ENCODE measurements at places on chromosomes 4 and X.
A peak's percentile ranks its signal among the peaks of the same experiment; 100 is the strongest.

- no peak for DNase-seq
- H3K27ac ChIP-seq = no peak overlapping the region
- H3K36me3 ChIP-seq = no peaks in the 10 kb centered on the region
- no peak overlapping the region for H3K4me3 ChIP-seq
- peaks cover 6% of the 10 kb centered on the region for H3K4me1 ChIP-seq
Measured at GRCh38 chr4:53120778-53121177, 245.1 kb downstream of the SCFD2 start.

DNA sequence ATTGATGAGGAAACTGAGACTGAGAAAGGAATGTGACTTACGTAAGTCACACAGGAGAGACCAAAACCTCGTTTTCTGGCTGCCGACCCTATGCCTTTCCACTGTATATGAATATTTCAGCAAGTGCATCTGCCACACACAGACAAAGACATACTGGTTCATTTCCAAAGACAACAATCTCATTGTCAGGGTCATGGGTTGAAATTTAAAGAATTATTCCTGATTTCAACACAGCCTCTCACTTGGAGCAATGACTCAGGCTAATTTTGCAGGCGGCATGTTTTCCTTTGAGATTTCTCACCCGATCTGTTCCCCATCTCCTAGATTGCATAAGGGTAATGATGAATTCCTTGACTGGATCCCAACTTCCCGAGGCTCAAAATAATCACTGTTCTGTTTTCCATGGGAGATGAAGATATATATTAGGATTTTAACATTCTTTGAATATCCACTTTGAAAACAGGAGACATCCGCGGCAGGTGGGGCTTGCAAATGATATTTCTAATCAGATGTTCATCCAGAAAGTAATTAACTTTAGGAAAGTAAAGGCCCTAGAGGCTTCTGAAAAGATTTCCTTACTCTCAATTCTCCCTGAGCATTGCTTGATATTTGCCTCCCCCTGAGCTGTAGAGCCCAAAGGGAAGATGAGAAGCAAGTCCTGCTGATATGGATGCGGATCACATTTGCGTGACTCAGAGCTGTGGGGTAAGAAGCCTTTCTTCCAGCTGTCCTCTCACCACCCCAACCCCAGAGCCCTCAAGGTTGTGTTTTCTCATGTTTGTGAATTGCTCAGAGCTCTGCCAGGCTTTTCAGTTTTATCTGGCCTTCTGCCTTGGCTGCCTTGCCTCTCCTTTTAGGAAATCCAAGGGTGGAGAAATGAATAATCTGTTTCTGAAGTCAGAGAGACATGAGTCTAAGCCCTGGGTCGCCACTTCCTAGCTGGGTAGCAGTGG, 361.1 kb upstream of the BOD1L1 start:
- H3K36me3 ChIP-seq = no peaks in the 10 kb centered on the region
- H3K27ac ChIP-seq = no peak overlapping the region
- DNase-seq = no peak
- no peaks in the 10 kb centered on the region for H3K4me1 ChIP-seq
- H3K27me3 ChIP-seq = no peaks in the 10 kb centered on the region
- no peak overlapping the region for H3K4me3 ChIP-seq

GRCh38 chr4:80153874-80154544, 43.3 kb upstream of the PRDM8 start:
- H3K36me3 ChIP-seq = no peaks in the 10 kb centered on the region
- peaks cover 3% of the 10 kb centered on the region for H3K27me3 ChIP-seq
- H3K4me3 ChIP-seq = peak overlapping the region; percentile 59

- H3K27ac ChIP-seq = no peak overlapping the region
- no peak overlapping the region for H3K4me3 ChIP-seq
- H3K27me3 ChIP-seq = peaks cover 2% of the 10 kb centered on the region
- no peaks in the 10 kb centered on the region for H3K4me1 ChIP-seq
Measured at GRCh38 chrX:18173494-18174180, 47.0 kb downstream of the BEND2 start.

GRCh38 chr4:26468283-26468949, 21.9 kb downstream of the CCKAR start:
- no peak overlapping the region for H3K4me3 ChIP-seq
- no peak overlapping the region for H3K27ac ChIP-seq
- H3K36me3 ChIP-seq = no peaks in the 10 kb centered on the region
- H3K27me3 ChIP-seq = peaks cover 12% of the 10 kb centered on the region
- DNase-seq = no peak
- H3K4me1 ChIP-seq = no peaks in the 10 kb centered on the region

DNA sequence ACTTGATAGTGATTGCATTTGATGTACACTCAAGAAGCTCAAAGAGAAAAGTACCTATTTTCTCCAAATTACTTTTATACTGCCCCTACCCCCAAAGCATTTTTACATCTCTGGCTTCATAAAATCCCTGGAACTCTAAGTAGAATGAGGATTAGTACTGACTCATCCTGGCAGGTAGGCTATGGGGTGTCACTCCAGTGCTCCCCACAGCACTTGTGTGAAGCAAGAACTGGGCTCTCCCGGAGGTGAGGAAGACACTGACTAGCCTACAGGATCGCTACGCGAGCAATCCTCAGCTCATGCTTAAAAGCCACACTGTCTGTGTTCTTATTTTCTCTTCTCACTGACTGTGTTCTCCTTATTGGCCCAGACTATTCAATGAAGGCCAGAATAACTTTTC, 90.4 kb upstream of the NDP start:
- peaks cover 8% of the 10 kb centered on the region for H3K27me3 ChIP-seq
- H3K4me1 ChIP-seq = no peaks in the 10 kb centered on the region
- H3K27ac ChIP-seq = no peak overlapping the region
- no peaks in the 10 kb centered on the region for H3K36me3 ChIP-seq
- no peak overlapping the region for H3K4me3 ChIP-seq

DNA sequence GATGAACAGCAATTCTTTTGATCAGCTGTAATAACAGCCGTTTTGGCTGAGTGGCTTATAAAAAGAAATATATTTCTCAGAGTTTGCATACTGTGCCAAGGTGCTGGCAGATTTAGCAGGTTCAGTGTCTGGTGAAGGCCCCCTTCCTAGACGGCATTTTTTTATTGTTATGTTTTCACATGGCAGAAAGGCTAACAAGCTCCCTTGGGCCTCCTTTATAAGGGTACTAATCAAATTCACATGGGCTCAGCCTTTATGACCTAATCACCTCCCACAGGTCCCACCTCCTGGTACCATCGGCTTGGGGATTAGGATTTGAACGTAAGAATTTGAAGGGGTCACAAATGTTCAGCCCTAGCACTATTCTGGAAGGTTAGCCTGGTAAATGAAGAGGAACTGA, 431.9 kb downstream of the SPOCK3 start:
- no peaks in the 10 kb centered on the region for H3K4me1 ChIP-seq
- no peaks in the 10 kb centered on the region for H3K27me3 ChIP-seq
- H3K4me3 ChIP-seq = no peak overlapping the region
- no peak overlapping the region for H3K27ac ChIP-seq
- no peaks in the 10 kb centered on the region for H3K36me3 ChIP-seq
- no peak for DNase-seq

GRCh38 chr4:127370604-127371003, 262.2 kb upstream of the INTU start:
- no peak overlapping the region for H3K4me3 ChIP-seq
- no peak for DNase-seq
- no peaks in the 10 kb centered on the region for H3K36me3 ChIP-seq
- no peak overlapping the region for H3K27ac ChIP-seq
- H3K27me3 ChIP-seq = no peaks in the 10 kb centered on the region

DNA sequence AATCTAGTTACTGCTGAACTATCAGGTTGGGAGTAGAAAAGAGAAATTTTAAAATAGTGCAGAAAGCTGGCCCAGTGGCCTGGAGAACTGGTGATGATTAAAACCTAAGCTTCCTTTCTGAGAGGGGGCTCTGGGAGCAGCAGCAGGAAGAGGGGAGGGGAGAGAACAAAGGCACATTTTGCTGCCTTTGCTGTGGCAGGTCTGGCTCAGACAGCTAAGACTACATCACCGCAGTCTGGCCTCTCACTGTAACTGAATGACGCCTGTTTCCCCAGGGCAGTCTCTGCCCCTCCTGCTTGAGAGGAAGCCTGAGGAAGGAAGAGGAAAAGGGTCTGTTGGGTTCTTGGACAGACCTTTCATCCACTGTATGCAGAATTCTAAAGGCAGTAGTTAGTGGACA, 148.5 kb downstream of the FRAS1 start:
- no peaks in the 10 kb centered on the region for H3K36me3 ChIP-seq
- H3K27me3 ChIP-seq = peaks cover 7% of the 10 kb centered on the region
- H3K27ac ChIP-seq = no peak overlapping the region
- no peaks in the 10 kb centered on the region for H3K4me1 ChIP-seq

- H3K27ac ChIP-seq = no peak overlapping the region
- H3K4me1 ChIP-seq = no peaks in the 10 kb centered on the region
- no peaks in the 10 kb centered on the region for H3K36me3 ChIP-seq
- H3K27me3 ChIP-seq = no peaks in the 10 kb centered on the region
Measured at GRCh38 chrX:27163236-27163635, 299.9 kb downstream of the PPP4R3C start.

DNA sequence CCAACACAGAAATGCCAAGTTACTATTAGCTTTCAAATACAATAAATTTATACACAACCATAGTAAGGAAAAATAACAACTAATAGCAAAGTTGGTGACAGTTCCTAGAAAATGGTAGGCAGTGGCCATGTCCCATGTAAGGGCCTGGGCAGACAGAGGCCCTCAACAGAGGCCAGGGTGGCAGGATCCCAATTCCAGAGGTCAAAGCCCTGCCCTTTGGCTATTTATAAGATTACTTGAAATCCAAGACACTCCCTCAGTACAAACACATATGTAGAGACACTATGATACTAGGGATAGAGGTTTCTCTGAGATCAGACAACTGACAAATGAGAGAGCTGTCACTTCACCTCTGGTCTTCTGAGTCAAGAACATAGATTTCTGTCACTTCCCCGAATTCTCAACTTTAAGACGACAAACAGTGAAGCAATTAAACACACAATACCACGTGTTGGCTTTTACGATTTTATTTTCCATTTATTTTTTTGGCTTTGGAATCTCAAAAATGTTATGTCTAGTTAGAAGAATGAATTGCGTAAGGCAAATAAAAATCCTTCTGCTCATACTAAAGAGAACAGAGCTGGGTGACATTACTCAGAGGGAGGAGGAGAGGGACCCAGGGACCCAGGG, 16.3 kb upstream of the MAOB start:
- H3K36me3 ChIP-seq = no peaks in the 10 kb centered on the region
- peaks cover 2% of the 10 kb centered on the region for H3K27me3 ChIP-seq
- H3K4me1 ChIP-seq = no peaks in the 10 kb centered on the region
- no peak for DNase-seq
- H3K4me3 ChIP-seq = no peak overlapping the region
- H3K27ac ChIP-seq = no peak overlapping the region

- H3K27ac ChIP-seq = peak overlapping the region; percentile 26
- peaks cover 13% of the 10 kb centered on the region for H3K36me3 ChIP-seq
- H3K27me3 ChIP-seq = peaks cover 8% of the 10 kb centered on the region
- H3K4me3 ChIP-seq = no peak overlapping the region
- peaks cover 22% of the 10 kb centered on the region for H3K4me1 ChIP-seq
- no peak for DNase-seq
Measured at GRCh38 chr4:122746485-122746965, 14.0 kb downstream of the BBS12 start.

DNA sequence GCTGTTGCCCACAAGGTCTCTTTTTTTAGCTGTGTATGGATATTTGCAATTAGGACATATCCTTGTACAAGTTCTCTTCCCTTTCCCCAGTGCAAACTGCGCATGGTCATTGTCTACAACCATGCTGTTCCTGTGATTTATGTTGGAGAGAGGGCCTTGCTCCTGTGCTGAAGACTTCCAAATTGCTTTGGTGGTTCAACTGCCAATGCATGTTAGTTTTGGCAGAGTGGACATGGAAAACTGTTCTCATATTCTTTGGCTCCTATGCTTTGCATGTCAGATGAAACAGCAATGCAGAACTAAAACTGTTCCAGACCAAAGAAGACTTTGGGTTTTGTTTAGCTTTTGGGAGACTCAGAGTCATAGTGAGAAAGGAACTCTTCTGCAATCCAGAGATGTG, 148.8 kb upstream of the EDNRA start:
- H3K4me3 ChIP-seq = no peak overlapping the region
- DNase-seq = no peak
- H3K27ac ChIP-seq = no peak overlapping the region
- no peaks in the 10 kb centered on the region for H3K36me3 ChIP-seq
- no peaks in the 10 kb centered on the region for H3K4me1 ChIP-seq

DNA sequence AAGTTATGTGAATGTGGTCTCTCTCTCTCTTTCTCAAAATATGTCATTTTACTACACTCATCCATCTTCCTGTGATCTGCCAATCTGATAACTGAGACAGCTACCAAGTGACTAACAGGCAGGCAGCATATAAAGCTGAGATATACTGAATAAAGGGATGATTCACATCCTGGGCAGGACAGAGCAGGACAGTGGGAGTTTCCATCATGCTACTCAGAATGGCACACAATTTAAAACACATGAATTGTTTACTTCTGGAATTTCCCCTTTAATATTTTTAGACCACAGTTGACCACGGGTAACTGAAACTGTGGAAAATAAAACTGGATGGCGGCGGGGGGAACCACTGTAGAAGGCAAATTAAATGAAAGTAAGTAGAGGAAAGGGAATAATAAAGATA, 58.6 kb upstream of the DCTD start:
- H3K4me3 ChIP-seq = peak overlapping the region; percentile 41
- peak; percentile 10 for DNase-seq
- peaks cover 5% of the 10 kb centered on the region for H3K27me3 ChIP-seq
- H3K27ac ChIP-seq = peak overlapping the region; percentile 92

DNA sequence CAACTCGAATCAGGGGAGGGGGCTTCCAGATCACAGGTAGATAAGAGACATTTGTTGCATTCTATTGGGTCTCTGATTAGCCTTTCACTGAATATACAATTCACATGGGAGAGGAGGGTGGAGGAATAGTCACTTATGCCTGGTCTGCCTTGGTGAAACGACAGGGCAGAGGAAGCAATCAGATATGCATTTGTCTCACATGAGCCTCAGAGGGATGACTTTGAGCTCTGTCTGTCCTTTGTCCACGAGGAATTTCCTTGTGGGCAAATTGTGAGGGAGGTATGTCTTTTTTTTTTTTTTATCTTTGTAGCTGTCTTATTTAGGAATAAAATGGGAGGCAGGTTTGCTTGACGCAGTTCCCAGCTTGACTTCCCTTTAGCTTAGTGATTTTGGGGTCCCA, 28.5 kb upstream of the TMSB4X start:
- H3K4me1 ChIP-seq = peaks cover 51% of the 10 kb centered on the region
- H3K4me3 ChIP-seq = no peak overlapping the region
- no peak for DNase-seq
- H3K27ac ChIP-seq = peak overlapping the region; percentile 87
- no peaks in the 10 kb centered on the region for H3K27me3 ChIP-seq

DNA sequence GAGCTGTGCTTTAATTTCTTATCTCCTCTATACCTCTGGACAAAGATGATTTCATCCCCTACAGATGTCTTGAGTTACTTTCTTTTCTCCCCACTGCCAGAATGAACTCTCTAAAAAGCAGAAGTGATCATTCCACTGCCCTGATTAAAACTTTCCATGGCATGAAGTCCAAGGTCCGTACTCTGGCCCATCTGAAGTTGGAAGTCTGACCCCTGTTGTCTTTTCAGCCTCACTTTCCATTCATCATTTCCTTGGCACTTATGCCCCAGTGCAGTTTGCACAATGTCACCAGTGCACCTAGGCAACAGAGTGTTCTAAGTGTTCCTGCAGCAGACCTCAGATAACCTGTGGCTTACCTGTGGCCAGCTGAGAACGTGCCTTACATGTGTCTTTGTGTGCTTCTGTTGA, 242.4 kb downstream of the FRAS1 start:
- no peaks in the 10 kb centered on the region for H3K36me3 ChIP-seq
- H3K27ac ChIP-seq = no peak overlapping the region
- DNase-seq = no peak
- no peak overlapping the region for H3K4me3 ChIP-seq

- no peaks in the 10 kb centered on the region for H3K36me3 ChIP-seq
- H3K4me3 ChIP-seq = no peak overlapping the region
- DNase-seq = no peak
- no peak overlapping the region for H3K27ac ChIP-seq
- no peaks in the 10 kb centered on the region for H3K27me3 ChIP-seq
Measured at GRCh38 chr4:25703731-25704388, 48.2 kb downstream of the SLC34A2 start.
